ENCODE measurements at places on chromosomes 12 and 14.
A peak's percentile ranks its signal among the peaks of the same experiment; 100 is the strongest.

DNA sequence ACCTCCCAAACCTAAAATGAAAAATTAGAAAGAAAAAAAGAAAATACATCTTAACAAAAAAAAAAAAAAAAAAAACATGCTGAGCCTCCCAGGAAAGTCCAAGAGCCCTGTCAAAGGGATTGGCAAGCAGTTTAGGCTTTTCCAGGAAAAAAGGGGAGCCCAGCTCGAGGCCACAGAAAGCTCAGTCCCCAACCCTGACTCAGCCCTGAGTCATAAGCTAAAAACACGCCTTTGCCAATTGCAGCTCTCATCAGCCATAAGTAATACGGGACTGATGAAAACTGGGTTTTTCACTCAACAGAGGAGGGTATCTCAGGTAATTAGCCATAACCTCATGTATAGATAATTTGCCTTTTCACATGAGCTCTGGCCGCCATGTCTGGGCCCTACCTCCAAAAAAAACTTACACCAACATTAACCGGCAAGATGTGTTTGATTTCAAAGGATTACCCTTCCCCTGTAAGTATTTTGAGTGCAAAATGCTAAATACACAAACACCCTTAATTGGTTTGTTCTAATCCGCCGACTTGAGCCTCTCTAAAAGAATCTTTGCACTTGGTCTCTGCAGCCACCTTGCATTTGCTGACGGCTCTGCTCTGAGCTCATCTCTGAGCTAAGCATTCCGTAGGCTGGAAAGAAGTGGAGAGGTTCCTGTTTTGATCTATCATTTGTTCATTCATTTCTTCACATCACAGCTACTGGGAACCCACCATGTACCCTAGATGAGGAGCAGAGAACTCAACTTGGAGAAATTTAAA lies 319.2 kb downstream of the BCL11B start:
- DNase-seq: peak; percentile 6

GRCh38 chr14:68518761-68519670 lies 273.9 kb downstream of the ZFP36L1 start:
- DNase-seq: no peak

GRCh38 chr12:125208942-125209341 lies 143.7 kb downstream of the AACS start:
- no peak for DNase-seq

DNA sequence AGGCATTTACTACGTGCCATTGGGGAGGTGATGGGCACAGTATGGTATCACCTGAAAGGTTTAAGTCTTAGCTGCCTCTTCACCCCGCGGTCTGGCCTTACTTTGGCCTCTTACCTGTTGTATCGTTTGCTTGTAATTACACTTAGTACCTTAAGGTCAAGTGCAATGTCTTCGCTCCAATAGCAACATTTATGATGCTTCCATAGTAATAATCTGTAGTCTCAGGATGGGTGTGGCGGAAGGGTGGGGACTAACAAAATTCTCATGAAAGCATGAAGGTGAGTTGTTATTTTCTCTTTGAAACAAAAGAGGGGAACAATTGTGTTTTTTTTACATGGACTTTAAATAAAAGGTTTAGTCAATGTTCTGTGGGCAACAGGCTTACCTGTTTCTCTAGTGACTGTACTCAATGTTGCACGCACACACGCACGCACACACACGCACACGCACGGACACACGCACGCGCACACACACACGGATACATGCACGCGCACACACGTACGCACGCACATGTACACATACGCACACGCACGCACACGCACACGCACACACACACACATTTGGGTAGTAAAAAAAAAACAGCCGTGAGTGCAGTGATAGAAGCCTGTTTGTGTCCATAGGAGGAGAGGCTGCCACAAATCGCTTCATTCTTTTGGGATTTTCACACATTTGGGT lies 91.4 kb downstream of the DNAH10 start:
- no peak for DNase-seq

- DNase-seq: no peak
These were observed 15.1 kb downstream of the EPYC start for GRCh38 chr12:90989686-90990111.

- no peak for DNase-seq
These were observed 231.5 kb downstream of the MED13L start for GRCh38 chr12:116046039-116046438.

GRCh38 chr14:56581041-56581727 lies 1.6 kb downstream of the TMEM260 start:
- DNase-seq: no peak

DNA sequence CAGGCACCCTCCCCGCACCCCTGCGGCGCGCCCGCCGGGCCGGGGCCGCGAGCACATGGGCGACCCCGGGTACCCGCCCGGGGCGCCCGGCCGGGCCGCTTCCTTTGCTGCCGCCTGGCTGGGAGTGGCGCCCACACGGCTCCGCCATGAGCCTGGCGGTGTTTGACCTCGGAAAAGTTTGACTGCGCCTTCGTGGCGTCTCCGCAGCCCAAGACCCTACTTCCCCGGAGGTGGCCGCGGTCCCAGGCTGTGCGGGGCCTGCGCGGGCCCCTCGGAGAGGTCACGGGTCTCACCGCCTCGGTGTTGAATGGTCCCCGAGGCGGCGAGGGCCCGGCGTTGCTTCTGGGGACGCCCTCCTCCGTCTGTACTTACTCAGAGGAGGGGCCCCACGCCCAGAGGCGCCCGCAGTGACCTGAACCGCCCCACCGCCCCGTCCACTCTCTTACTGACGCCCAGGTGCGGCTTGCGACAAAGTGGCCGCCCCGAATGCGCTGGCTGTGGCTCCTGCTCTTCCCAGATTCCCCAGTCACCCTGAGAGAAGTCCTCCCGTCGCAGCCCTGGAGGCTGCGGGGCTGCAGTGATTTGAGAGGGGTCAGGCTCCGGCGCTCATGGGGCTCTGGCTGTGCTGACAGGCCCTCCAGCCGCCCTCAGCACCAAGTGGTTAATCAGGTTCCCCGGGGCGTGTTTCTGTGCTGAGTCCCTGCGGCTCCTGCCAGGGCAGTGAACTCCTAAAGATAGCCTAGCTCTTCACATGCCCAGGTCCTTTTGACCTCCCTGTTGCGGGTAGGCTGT lies 5.8 kb downstream of the KMT5A start:
- no peak for DNase-seq

DNA sequence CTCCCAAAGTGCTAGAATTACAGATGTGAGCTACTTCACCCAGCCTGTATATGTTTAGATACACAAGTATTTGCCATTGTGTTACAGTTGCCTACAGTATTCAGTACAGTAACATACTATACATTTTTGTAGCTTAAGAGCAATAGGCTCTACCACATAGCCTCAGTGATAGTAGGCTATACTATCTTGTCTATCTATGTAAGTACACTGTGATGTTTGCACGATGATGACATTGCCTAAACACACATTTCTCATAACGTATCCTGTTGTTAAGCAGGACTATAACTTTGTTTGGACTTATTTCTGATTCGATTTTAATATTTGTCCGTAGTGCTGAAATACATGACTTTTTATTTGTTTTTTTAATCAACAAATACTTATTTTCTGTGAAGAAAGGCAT lies 129.2 kb downstream of the PCNX1 start:
- DNase-seq: no peak

DNA sequence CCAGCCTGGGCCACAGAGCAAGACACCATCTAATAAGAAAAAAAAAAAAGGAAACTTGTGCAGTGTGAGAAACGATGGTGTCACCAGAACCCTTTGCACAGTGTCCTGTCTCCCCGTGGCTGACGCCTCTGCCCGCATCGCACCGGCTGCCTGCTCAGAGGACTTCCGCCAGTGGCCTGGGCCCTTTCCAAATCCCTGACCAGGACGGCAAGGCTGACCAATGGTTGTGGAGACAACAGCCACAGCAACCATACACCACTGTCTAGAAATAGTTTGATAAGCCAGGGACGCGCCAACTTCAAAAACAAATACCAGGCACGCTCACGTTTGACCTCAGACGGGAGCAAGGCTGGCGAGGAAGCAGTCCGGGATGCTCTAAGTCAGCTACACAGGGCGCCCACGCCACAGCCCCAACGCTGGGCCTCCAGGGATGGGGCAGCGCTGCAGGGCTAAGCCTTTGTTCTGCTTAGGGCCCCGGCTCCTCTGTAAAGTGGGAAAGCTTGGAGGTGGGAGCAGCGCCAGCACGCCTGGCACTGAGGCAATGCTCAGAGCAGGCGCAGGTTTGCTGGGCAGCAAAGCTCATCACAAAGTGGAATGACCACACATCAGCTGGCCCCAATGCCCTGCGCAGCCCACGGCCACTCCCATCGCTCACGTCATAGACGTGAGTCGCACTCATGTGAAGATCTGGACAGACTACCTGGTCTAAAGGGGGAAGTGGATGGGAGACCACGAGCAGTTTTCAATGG lies 12.5 kb downstream of the PGAM5 start:
- no peak for DNase-seq

DNA sequence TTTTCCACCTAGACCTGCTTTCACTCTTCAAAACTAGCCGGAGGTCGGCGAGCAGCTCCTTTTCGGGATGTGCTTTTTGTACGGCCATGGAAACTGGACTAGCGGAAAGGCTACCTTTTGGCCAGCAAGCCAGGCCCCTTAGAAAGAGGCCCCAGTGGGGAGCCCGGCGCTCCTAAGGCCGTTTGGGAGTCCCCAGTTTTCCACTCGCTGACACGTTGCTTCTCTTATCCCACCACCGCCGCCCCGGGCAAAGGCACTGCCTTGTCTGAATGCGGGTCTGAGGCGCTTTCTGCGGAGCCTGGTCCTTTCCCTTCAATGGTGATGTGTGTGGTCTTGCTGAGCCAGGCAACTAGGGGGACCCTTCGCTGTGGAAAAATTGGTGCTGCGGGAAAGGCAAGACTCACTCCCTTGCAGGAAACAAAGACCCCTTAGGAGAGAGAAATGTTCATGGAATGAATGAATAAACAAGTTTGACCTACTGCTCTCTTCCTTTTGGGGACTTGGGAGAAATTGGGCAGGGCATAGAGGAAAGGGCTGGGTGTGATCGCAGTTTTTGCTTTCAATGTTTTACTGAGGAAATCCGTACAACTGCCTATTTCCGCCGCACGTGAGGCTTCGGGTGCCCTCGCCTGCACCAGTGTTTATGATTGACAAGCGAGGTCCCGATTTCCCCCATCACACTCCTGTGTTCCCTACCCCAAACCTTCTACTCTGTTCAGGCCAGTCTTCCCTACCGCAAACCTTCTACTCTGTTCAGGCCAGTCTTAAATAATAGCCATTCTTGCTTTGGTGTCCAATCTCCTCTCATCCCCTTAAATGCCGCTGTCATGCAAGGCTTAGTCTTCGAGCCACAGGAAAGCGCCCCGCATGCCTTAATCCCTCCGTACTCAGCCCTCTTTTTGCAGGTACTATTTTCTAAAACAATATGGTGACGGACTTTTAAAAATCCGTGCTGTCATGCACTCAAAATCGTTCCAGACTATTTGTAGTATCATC lies 1.0 kb upstream of the SLC38A2 start:
- no peak for DNase-seq

- DNase-seq: no peak
These were observed 26.5 kb upstream of the RIC8B start for GRCh38 chr12:106747973-106748436.

GRCh38 chr14:71474301-71475265 lies 457.6 kb upstream of the RGS6 start:
- no peak for DNase-seq

DNA sequence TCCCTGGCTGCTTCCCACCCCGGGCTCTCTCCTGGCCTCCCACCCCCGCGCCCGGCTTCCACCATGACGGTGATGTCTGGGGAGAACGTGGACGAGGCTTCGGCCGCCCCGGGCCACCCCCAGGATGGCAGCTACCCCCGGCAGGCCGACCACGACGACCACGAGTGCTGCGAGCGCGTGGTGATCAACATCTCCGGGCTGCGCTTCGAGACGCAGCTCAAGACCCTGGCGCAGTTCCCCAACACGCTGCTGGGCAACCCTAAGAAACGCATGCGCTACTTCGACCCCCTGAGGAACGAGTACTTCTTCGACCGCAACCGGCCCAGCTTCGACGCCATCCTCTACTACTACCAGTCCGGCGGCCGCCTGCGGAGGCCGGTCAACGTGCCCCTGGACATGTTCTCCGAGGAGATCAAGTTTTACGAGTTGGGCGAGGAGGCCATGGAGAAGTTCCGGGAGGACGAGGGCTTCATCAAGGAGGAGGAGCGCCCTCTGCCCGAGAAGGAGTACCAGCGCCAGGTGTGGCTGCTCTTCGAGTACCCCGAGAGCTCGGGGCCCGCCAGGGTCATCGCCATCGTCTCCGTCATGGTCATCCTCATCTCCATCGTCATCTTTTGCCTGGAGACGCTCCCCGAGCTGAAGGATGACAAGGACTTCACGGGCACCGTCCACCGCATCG lies 1.8 kb downstream of the KCNA1 start:
- DNase-seq: no peak

DNA sequence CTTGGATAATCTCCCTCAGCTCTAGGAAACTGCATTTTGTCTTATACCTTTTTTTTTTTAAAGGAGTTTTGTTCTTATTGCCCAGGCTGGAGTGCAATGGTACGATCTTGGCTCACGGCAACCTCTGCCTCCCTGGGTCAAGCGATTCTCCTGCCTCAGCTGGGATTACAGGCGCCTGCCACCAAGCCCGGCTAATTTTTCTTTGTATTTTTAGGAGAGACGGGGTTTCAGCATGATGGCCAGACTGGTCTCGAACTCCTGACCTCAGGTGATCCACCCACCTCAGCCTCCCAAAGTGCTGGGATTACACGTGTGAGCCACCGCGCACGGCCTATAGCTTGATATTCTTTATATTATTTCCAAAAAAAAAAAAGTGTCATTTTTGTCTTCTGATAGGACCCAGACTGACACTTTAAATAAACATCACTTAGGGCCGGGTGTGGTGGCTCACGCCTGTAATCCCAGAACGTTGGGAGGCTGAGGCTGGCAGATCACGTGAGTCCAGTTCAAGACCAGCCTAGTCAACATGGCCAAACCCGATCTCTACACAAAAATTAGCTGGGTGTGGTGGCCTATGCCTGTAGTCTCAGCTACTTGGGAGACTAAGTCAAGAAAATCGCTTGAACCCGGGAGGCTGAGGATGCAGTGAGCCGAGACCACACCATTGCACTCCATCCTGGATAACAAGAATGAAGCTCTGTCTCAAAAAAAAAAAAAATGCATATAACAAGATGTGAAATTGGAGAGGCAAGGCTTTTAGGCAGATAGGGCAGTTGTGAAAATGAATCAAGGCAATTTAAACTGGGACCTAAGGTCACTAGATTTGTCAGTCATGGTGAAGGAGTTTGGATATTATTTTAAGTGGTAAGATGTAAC lies 18.4 kb downstream of the SLC2A3 start:
- DNase-seq: no peak

DNA sequence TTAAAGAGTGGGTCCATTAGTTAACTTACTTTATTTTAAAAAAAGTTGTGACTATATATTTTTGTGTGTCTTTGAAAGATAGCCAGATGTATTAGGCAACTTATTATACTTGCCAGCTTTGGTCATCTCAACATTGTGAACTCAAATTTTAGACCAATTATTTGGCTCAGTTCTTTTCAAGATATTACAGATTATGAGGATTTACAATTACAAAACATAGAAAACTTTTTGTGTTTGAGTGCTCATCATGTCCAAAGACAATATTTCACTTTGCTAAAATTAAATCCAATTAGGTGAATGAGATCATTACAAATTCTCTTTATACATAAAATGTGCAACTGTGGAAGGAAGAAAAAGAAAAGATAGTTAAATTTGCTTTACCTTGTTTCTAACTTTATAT lies 18.3 kb upstream of the PDE3A start:
- no peak for DNase-seq
